Naive thymus-derived CD4-positive, alpha-beta T cell (primary cell): ENCODE measurements at places on chromosomes 5 and 9. TPM values are rescaled to one million over a fixed set of nuclear protein-coding genes. Genes with fewer than 3 reads are reported as not detected.

DNA sequence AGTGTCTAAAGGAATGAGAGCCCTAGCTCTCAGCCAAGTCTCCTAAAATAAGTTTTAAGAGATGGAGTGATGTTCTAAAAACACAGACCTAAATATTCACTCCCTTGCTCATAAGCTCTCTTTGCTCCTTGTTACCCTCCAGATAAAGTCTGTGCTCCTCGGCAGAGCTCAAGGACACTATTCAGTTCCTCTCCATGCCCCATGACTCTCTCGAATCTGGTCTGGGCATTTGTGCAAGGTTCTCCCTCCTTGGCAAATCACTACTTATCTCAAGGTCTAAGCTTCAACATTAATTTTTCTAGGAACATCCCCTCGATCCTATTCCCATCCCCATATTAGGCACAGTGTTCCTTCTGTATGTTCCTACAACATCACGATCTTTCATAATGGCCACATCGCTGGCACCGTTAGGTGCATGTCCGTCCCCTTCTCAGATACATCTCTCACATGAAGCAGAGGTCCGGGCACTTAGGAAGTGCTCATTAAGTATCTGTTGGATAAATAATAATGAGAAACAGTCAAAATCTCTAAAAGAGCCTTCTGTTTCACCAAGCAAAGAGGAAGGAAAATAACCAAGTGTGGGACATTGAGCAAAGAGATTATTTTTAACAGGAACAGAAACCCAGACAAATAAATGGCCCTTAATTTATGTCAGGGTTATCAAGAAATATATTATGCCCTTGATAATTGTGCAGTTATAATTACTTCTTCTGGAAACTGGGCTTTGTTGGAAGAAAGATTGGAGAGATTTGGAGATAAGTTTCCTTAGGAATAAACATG lies 85.9 kb upstream of the HTR4 start:
- no peak for DNase-seq

The DBN1 gene
- polyA plus RNA-seq, result 2.2 TPM

DNA sequence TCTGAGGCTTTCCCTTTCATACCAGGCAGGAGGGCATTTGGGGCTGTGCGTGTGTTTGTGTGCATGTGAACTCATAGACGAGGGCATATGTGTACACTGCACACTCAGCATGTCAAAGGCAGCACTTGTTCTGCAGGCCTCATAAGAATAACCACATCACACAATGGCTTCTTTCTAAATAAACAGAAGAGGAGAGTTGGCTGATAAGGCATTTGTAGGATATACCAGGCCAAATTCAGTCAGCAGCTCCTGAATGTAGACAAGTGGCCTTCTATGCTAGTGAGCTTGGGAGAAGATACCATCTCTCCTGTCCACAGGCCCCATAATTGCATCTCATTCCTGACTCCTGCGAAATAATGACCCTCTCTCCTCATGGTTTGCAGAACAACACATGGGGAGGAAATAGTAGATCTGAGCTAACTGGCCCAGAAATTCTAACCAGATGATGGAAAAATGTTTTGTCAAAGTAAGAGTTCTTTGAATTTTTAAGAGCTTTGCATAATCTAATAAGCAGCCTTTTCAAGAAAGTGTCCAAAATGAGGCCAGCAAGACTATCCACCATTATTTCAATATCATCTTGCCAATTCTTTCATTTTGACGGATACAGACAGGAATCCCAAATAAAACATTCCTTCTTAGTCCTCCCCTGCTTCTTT lies 60.5 kb upstream of the GAS1 start:
- DNase-seq, result no peak

The PALM2AKAP2 gene
- polyA plus RNA-seq, result not detected

DNA sequence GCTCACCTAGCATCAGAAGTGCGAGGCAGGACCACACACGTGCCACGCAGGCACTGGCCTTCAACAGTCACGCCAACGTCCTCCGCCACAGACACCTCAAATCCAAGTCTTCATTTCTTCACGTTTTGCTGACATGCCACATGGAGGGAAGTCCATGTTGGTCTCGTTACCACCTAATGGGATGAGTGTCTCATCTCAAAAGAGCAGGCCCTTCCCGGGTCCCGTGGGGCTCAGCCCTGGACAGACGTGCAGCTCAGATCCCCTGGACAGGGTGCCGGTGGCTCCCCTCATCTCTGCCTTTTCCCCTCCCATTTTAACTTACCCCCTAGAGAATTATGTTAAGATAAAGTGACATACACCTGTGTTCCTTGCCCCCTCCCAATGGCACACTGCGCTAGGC lies 76.8 kb downstream of the MRPL36 start:
- DNase-seq, result no peak

- DNase-seq, result no peak
Observed at GRCh38 chr9:26524267-26524666, 368.3 kb downstream of the CAAP1 start.

DNA sequence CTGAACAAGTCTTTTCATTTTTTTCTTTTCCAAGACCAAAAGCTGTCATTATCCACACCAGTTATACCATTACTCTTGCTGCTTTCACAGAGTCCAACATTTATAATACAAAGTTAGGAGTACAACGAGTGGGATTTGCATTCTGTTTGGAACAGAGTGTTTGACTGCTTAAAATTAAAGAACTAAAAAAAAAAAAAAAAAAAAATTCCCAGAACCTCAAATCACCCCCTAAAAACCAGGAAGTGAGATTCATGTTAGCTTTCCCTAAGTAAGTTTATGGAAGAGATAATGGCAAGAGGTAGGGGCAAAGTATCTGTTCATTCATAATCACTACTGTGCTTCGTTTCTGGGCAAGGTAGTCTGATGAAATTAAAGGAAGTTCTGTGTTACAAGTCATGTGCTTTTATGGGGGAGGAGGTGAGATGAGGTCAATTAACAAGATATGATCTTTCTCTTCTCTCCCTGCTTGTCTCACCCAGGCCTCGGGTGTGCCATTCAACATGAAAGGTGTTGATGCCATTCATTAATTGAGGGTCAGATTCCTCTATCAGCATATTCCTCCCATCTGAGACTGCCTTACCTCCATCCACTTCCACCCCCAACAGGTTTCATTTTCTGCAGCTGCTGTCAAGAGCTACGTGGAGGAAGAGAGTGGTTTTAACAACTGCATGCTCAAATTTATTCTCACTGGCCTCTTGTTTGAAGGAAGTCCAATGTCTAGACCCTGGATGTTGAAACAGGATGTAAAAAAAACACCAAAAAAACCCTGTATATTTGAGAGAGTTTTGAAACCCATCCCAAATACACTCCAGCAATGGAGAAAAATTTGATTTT lies 58.1 kb downstream of the MARCHF3 start:
- no peak for DNase-seq

- DNase-seq, result no peak
Observed at GRCh38 chr5:88688156-88688983, 194.6 kb downstream of the MEF2C start.

The FREM1 gene
- polyA plus RNA-seq, result not detected

DNA sequence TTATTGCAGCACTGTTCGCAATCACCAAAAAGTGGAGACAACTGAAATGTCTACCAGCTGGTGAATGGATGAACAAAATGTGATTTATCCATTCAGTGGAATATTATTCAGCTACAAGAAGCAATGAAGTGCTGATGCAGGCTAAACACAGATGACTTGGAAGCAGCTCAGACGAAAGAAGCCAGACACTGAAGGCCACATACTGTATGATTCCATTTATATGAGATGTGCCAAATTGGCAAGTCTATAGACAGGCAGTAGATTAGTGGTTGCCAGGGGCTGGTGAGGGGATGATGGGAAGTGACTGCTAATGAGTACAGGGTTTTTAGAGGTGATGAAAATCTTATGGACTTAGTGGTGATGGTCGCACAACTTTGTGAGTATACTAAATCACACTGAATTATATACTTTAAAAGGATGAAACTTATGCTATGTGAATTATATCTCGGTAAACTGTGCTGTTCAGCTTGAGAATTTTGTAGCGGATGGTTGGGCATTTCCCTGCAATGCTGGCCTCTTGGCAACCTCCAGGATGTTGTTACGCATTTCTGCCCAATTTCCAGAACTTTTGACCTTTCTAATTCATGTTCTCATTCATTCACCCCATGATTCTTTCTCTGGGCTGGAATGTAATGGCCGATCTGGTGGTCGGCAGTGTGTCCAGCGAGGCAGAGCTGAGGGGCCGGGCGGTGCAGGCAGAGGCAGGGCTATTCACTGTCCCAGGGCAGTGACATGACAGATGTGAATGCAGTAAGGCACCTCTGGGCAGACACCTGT lies 22.0 kb upstream of the WNK2 start:
- DNase-seq, result no peak

DNA sequence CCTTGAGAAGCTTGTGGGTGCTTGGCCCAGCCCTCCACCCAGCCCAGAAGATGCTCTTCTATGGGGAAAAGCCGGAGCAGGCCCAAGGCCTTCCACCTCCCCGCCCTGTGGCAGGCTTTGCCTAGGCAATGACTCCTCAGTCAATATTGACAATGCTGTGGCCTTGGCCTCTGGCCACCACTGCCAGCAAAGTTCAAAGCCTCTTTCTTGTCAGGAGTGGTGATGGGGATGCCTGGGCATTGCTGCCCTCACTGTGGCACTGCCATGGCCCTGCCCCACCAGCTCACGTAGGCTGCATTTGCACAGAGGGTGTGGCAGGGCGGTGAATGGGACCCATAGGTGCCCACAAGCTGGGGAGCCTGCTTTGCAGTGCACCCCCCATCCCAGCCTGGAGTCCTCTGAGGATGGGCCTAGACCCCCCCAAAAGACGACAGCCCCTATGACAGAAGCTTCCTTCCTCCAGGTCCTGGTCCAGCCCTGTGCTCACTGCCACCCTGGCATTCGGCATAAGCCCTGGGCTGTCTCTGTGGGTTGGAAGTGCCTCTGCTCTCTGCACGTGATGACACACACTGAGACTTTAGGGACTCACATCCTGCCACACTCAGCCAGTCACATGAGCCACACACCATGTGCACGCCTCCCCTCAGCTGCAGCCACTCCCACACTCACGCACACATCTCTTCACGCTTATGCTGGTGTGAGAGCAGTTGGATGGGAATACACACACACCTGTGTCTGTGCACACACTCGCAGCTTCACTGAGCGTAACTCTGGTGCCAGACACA lies 31.1 kb downstream of the MORN5 start:
- no peak for DNase-seq
